ENCODE measurements at places on chromosomes 2 and 18.

GRCh38 chr18:78741381-78742217, 238.0 kb upstream of the SALL3 start:
- no peak for DNase-seq

DNA sequence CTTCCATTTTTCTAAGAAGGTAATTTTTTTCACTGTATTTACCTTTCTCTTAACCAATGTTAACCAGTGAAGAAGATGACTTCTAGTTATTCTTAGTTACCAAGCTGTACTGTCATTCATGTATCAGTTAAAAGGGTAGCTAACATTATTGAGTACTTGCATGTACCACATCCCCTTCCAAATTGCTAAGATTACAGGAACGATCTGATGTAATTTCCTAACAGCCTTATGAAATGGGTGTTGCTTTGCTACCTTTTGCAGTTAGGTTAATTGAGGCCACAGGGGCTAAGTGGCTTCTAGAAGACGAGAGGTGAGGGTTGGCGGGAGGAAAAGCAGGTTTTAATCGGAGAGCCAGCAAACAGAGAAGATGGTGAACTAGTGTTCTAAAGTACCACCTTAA, 1.8 kb upstream of the SULT6B1 start:
- no peak for DNase-seq

DNA sequence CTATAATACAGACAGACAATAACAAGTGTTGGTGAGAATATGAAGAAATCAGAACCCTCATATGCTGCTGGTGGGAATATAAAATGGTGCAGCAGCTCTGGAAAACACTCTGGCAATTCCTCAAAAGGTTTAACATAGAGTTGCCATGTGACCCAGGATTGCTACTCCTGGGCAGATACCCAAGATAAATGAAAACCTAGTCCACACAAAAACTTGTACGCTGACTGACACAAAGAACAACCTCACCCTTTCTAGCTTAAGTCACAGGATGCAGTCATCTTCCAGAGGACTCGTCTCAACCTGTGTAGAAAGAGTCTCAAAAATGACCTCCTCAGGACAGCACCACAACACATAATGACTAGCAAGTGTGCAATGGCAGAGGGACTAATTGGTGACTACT, 71.6 kb upstream of the ACAA2 start:
- DNase-seq: no peak

DNA sequence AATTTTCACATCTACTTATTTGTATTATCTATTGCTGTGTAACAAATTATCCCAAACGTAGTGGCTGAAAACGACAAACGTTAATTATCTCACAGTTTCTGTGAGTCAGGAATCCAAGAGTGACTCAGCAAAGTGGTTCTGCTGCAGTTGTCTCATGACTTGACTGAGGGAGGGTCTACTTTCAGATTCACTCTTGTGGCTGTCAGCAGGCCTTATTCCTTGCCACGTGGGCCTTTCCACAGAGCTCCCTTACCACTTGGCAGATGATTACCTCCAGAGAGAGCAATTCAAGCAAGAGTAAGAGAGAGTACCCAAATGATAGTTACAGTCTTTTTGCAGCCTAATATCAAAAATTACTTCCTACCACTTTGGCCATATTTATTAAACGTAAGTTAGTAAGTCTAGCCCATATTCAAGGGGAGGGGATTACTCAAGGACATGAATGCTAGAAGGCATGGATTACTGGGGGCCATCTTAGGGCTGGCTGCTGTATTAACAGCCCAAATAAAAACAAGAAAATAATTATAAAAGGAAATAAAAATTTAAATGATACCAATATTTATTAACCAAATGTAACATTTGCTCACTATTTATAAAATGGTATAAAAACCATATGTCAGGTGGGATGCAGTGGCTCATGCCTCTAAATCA, 48.7 kb upstream of the NBEAL1 start:
- peak; percentile 50 for DNase-seq

DNA sequence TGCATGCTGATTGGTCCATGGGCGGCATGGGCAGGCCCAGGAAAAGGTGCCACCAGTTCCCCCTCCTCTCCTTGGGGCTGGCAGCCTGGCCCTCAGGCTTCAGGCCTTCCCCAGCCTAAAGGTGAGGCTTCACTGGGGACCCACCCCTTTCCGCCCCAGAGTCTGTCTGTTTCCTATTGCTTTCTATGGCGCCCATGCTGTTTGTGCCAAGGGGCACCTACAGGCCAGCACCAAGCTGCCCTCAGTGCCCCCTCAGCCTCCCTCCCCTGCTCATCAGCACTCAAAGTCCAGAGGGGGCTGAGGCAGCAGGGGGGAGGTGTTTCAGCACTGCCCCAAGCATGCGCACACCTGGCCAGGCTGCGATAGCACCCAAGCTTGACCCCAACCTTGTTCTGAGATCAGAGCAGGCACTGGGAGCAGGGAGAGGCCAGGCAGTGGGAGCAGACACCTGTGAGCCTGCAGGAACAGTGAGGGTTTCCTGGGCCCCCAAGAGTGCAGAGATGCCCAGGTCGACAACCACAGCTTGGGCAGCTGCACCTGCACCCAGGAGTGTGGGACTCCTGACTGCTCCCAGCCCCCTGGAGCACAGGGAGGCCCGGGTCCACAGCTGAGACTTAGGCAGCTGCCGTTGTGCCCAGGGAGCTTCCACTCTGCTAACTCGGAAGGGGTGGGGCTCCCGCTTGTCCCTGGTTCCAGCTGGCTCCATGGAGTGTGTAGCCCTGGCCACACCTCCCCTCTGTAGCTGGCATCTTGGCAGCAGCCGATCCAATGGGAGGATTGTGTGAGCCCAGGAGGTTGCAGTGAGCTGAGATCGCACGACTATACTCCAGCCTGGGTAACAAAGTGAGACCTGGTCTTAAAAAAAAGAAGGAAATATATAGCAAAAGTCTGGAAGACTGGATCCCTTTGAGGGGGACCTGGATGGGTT, 69.1 kb downstream of the NCAPH start:
- no peak for DNase-seq

DNA sequence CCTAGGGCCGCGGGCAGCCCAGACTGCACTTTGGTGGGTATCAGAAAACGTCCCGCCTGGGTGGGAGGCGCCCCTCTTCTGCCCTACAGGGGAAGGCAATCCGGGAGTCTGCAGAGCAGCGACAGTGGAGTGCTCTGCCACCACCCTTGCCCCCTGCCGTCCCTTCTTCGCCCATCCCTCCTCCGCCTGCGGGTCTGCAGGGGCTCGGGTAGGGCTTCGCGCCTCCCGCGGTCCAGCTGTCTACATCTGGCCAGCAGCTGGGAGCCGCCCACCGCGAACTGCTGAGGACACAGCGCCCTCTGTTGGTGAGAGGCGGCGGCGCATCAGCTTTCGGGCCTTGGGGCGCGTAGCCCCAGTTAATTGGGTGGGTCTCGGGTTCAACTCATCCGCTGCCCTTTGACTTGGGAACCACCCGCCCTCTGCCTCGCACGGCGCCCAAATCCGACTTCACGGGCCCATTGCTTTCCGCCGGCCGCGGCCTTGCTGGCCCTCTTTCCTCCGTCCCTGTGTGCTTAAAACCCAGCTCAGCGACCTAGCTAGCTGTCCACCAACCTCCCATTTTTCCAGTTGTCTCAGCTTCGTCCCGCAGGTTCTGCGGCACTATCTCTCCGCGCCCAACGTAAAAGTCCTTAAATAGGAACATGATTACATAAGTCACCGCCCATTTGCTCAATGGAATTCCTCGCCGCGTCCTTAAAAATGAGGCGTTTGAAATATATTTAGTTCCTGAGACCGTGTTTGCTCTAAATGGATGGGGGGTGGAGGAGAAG, 17.6 kb downstream of the WNT10A start:
- no peak for DNase-seq

DNA sequence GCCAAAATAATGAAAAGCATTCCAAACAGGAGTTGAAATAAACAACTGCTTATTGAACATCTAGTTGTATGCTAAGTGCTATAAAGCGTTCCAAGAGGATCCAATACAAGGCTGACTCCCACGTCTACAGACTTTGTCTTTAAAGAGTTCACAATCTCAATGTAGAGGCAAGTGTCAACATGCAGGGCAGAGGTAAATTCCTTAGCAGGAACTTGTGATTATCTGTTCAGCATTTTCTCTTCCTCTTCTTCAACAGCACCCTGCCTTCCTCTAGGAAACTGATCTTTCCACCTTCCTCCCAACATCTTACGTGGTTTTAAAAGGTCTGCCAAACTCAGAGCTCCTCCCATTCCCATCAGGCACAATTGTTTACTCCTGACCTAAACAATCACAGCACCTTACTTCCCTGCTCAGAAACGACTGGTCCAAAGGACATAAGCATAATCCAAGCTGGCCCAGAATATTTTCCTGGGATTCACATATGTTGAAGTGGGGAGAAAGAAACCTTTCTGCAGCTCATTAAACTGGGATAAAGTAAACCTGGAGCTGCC, 83.9 kb downstream of the ITSN2 start:
- no peak for DNase-seq

GRCh38 chr2:12728221-12728777, 11.6 kb downstream of the TRIB2 start:
- DNase-seq: no peak

GRCh38 chr18:63319383-63320122, at the start of gene BCL2:
TSS of gene BCL2 (minus strand) at chr18:63319769.
- DNase-seq: no peak

DNA sequence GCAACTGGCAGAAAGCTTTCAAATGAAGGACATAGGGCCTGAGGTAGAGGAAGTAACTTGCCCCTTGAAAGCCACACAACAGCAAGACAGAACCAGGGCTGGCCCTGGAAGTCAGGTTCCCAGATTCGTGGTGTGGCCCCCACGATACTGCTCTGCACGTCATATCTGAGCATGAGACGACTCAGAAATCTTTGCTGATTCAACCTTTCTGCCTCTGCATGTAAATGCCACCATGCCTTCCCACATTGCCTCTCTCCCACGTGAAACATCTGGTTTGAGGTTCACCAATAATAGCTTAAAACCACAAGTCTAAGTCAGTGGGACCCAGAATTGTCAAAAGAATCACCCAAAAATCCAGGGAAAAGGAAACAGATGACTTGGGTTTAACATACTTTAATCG, 214.0 kb upstream of the TRIB2 start:
- DNase-seq: no peak

- peak; percentile 6 for DNase-seq
These were observed 105.7 kb upstream of the GAREM1 start for GRCh38 chr18:32576296-32576916.

DNA sequence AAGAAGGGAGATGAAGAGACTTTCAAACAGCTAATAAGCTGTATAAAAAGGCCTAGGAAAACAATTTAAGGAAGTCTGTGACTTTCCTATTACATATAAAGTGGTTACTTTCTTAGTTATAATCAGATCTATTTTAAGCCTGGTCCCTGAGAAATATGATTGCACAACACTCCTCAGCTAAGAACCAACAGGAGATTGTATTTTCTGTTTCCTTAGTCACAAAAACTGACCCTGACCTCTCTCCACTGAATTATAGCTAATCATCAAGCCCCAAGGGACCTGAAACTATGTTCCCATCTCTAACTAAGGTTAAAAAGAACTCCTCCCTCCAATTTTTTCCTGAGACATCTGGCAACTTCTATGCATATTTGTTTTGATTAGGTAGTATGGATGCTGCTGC, 106.9 kb downstream of the ROCK1 start:
- DNase-seq: peak; percentile 45

GRCh38 chr2:106516436-106516835, 29.3 kb downstream of the CD8B2 start:
- no peak for DNase-seq

DNA sequence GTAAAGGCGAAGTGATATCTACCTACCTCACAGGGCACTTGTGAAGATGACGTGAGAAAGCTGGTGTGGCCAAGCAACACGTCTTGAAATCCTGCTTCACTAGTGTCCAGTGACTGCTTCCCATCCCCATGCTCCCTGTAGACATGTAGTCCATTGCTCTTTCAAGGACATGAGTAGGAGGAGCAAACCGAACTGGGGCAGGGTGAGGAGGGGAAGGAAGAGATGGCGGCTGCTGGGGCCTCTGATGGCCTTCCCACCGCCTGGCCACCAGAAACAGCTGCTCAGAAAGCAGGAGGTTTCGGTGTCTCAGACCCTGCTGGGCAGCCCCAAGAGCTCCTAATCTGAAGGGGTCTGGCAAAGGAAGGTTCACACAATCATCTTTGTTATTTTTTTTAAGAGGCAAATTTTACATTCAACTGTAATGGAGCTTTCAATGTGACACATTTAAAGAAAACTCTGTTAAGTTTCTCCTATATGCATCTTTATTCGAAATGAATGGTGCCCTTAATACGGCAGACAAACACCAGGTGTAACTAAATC, 14.7 kb downstream of the CPLX4 start:
- DNase-seq: no peak

DNA sequence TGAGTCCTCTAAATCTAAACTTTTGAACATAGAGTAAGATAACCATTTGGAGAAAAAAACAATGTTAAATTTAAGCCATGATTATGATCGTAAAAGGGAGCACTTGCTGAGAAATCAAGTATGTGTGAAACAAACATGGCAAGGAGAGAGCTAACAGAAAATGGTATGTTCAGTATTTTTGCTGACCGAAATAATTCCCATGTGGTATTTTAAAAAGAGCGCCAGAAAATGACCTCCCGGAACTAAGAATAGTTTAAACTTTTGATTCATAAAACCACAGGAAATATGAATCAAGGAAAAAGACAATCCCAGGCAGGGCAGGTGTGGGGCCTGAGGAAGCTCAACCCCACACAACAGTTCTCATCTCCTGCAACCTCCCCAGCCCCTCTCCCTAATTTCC, 74.2 kb downstream of the DOCK10 start:
- DNase-seq: no peak

- DNase-seq: no peak
These were observed 18.7 kb upstream of the TFCP2L1 start for GRCh38 chr2:121303531-121304263.

- no peak for DNase-seq
These were observed 221.5 kb downstream of the DOK6 start for GRCh38 chr18:69622184-69622583.

DNA sequence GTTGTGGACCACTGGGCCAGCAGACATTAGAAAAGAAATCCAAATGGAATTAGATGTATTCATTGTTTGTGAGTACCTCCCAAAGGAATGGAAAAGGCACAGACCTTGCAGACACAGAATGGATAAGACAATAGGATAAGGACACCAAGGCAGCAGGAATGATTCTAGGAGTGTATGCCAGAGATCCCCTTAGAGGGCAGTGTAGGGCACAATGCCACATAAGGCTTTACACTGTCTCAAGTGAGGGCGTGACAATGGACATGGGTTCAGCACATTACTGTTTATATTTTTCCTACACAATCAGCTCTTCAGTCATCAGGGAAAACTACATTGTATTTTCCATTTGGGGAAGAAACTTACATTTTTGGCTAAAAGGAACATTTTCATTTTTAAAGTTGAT, 250.9 kb downstream of the PTH2R start:
- no peak for DNase-seq
